Left lobe of liver (tissue), 2 donors: ENCODE measurements at places on chromosomes 1 and 21. TPM values are rescaled to one million over a fixed set of nuclear protein-coding genes. Genes with fewer than 3 reads are reported as not detected.

PODN gene
- total RNA-seq = 3.0 TPM

A3GALT2 gene
- not detected for total RNA-seq

CLDN17 gene
- total RNA-seq = not detected

HSD3B1 gene
- total RNA-seq = not detected

CREG1 gene
- total RNA-seq = 89.7 TPM

ISG20L2 gene
- total RNA-seq = 10.8 TPM

MATN1 gene
- not detected for total RNA-seq

USH2A gene
- 1.5 TPM for total RNA-seq

CD48 gene
- 1.2 TPM for total RNA-seq

TMIGD3 gene
- 7.8 TPM for total RNA-seq

ECM1 gene
- total RNA-seq = 15.3 TPM

S100A8 gene
- total RNA-seq = 23.7 TPM

SAMSN1 gene
- 1.6 TPM for total RNA-seq

SYNC gene
- total RNA-seq = 0.45 TPM

CFAP141 gene
- total RNA-seq = not detected

USP33 gene
- 23.3 TPM for total RNA-seq

ETV3L gene
- total RNA-seq = not detected

IFI44 gene
- 5.2 TPM for total RNA-seq

EPB41 gene
- 35.6 TPM for total RNA-seq

CEPT1 gene
- total RNA-seq = 26.6 TPM

MAP1LC3C gene
- not detected for total RNA-seq

SELL gene
- total RNA-seq = 1.9 TPM
